ENCODE measurements at places on chromosomes 6 and 20. TPM values are rescaled to one million over a fixed set of nuclear protein-coding genes. Genes with fewer than 3 reads are reported as not detected.

GRCh38 chr6:17280138-17280537, 1.0 kb upstream of the RBM24 start:
- DNase-seq: no peak

DNA sequence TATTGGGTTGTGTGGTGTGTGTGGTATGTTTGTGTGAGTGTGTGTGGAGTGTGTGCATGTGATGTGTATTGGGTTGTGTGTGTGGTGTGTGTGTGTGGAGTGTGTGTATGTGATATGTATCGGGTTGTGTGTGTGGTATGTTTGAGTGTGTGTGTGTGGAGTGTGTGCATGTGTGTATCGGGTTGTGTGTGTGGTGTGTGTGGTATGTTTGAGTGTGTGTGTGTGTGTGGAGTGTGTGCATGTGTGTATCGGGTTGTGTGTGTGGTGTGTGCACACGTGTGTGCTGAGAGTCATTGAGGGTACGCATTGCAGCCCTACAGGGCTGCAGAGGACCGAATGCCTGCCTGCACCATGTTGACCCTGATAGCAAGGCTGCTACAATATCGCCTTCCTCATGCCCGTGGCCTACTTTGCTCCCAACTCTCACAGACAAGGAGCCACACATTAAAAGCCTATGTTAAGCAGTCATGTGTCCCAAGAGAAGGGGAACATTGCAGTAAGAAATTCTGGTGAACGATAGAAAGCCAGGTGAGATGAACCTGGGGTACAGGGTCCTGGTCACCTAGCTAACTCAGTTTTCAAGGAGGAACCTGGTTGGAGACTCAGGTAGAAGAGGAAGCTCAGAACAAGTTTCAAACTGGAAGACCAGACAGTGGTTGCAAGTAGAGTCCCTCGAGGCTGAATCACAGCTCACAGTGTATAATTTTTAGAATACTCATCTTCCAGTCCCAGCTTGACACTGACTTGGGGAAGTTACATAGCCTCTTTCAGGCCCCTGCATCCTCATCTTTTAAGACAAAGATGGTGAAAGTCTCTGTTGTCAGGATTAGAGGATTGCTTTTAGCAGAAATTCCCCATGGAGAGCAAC, 45.7 kb upstream of the TMEM170B start:
- DNase-seq: no peak

GRCh38 chr6:74979065-74979766, 226.6 kb downstream of the COL12A1 start:
- no peak for DNase-seq

DNA sequence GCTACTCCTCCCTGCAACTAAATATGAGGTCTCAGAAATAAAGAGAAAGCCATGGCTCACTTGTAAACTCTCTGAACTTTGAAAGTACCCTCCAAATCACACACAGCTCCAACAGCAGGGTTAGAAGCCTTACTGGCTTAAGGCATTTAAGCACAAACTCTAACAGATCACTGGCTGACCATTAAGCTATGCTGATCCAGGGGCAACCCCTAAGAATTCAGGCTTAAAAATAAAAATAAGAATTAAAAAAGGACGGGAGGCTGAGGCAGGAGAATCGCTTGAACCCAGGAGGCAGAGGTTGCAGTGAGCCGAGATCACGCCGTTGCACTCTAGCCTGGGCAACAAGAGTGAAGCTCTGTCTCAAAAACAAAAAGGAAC, 21.8 kb downstream of the HLA-E start:
- no peak for DNase-seq

GRCh38 chr6:49457771-49458170, 5.3 kb downstream of the MMUT start:
- DNase-seq: peak; percentile 0

DNA sequence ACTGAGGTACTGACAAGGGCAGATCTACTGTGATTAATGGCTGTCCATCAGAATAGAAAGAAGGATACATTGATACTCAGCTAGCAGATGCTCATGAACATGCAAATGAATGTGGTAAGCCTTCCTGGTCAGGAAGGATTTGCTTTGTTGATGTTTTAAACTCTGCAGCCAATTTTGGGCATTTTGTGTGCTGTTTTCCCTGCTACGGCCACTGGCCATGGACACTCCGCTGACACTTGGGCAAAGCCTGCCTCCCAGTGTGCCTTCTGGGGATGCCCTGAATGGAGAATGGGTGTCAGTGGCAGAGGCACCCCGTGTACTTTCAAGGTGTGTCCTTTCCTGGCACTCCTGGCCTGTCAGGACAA, 113.1 kb downstream of the SOBP start:
- DNase-seq: no peak

- DNase-seq: no peak
Measured at GRCh38 chr6:134564705-134565104, 246.8 kb upstream of the SGK1 start.

GRCh38 chr6:64580346-64580745, 944.7 kb downstream of the PHF3 start:
- peak; percentile 40 for DNase-seq

- DNase-seq: no peak
Measured at GRCh38 chr20:49853640-49854039, 41.0 kb downstream of the SLC9A8 start.

DNA sequence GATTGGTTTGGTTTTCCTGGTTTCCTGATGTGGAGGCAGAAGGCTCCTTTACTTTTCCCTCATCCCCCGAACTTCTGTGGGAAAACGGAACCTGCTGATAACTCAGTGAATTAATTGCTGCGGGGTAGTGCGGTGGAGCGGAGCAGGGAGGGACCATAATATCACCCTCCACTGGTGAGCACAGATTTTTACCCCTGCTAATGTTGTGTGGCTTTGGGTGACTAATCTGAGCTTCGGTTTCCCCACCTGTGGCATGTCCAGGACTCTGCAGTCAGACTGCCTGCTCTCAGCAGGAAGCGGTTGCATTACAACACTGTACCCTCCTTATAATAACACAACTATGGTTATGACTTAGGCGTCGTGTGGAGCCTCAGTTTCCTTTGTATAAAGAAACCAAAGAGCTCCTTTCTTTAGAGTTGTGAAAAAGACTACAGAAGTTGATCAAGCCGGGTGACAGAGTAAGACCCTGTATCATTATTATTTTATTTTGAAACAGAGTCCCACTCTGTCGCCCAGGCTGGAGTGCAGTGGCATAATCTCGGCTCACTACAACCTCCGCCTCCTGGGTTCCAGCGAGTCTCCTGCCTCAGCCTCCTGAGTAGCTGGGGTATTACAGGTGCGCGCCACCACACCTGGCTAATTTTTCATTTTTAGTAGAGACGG, 2.2 kb upstream of the ID1 start:
- peak; percentile 70 for DNase-seq

GRCh38 chr20:19504251-19504650, 253.8 kb upstream of the RIN2 start:
- no peak for DNase-seq

DNA sequence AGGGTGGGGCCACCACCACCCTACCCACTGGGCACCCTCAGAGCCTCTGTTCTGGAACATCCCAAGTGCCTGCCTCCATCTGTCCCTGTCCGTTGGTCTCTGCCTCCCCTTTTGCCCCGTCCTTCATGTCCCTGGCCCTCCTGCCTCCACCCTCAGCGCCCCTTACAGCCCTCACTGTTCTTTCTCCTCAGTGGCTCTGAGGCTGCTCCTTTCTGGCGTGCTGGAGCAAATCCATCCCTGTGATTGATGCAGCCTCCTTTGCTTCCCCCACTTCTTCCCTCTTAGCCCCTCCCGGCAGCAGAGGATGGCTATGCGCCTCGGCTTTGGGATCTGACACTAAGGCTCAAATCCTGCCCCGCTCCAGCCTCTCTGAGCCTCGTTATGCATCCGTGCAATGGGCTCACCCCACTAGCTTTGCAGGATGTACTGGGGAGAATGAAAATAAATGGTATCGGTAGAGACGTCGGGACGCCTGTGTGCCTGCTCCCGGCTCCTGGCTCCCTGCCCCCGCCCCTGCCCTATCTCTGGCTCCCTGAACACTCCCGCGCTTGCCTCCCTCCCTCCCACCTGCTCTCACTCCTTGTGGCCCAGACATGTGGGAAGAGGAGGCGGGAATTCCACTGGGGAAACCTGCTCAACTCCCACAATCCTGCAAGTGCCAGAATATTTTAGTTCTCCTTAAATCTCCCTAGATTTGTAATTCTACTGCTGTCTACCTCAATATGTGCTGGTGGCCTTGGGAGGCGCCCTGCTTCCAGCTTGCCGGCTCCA, 13.1 kb downstream of the VSTM2L start:
- peak; percentile 30 for DNase-seq

GRCh38 chr6:90214461-90214860, 82.2 kb downstream of the BACH2 start:
- DNase-seq: no peak

DNA sequence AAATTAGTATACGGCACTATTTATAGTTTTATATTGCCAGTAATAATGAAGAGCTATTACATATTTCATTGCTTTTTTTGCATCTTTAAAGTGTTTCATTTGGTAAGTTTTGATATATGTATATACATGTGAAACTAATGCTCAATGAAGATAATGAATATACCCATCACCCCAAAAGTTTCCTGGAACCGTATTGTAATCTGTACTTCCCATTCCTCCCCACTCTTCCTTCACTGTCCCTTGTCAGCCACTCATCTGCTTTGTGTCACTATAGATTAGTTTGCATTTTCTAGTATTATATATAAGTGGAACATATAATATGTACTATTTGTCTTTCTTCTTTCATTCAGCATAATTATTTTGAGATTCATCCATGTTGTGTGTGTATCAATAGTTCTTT, 10.3 kb upstream of the TBC1D32 start:
- no peak for DNase-seq

DNA sequence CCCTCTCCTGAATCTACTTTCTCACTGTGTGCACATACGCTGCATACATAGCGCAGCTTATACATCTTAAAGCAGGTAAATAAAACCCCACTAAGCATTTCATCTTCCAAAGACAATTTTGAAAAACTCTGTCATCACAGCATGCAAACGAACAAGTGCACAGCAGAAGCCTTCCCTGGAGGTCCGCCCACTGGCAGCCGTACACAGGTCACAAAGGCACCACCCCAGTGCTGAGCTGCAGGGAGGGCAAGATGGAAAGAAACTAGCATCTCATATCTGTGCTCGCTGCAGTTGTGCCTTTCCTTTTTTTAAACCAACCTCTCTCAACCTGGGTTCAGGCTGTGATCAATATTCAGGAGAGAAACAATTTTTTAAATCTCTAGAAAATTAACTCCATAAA, 73.3 kb downstream of the HUS1B start:
- DNase-seq: peak; percentile 31

The WFDC10B gene
- not detected for total RNA-seq

The FOXP4 gene
- 24.5 TPM for total RNA-seq

- no peak for DNase-seq
Measured at GRCh38 chr6:154140743-154141142, 101.7 kb downstream of the OPRM1 start.

DNA sequence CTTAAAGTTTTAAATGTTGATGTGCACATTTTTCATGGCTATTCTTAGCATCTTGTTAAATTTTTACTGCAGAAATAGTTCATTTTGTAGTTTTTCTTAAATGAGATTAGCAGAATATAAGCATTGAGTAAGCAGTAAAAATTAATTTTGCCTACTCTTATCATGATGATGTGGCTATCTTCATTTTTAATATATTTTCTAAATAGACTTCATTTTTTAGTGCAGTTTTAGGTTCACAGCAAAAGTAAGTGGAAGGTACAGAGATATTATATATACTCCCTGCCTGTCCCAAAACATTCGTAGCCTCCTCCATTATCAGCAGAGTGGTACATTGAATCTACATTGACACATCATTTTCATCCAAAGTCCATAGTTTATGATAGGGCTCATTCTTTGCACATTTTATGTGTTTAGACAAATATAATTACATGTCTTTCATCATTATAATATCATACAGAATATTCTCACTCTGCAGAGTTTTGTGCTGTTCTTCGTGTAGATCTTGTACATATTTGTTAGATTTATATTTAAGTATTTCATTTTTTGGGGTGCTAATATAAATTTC, 13.7 kb downstream of the STXBP5 start:
- no peak for DNase-seq

- DNase-seq: no peak
Measured at GRCh38 chr6:48139818-48140614, 29.0 kb upstream of the PTCHD4 start.

The NELFCD gene
- 69.4 TPM for total RNA-seq

DNA sequence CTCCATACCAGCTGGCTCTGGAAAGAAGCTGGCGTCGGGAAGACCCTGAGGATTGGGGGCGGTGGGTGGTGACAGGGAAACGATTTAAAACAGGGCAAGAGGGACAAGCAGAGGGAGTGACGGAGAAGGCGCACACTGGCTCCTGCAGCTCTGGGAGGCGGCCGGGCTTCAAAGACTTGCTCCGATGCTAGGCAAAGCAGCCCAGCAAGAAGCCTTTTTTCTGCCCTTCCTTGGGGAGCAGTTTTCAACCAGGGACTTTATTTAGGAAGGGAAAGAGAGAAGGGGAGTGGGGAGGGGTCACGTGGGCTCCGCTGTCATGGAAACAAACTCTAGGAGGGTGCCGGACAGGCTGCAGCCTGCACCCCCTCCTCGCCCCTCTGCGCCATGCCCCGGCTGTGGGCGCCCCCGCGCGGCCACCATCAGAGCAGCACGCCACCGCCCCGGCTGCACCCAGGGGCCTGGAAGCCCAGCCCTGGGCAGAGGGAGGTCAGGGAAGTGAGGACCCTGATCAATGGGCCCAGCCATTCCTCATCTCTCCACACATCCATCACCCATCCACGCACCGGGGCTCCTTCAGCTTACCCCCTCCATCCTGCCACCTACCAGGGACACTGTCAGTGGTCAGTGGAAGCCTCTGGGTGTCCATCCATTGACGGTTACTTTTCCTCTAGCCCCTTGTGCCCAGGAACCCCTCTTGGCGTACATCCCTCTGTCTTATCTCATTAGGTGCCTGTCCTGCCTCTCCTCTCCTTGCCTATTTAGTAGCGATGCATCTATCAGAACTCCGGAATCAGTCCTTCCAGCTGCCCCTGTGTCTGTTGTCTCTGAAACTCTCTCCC, 66.6 kb upstream of the CCDC167 start:
- DNase-seq: peak; percentile 49

The CABLES2 gene
- 17.9 TPM for total RNA-seq

The TREM1 gene
- not detected for total RNA-seq

DNA sequence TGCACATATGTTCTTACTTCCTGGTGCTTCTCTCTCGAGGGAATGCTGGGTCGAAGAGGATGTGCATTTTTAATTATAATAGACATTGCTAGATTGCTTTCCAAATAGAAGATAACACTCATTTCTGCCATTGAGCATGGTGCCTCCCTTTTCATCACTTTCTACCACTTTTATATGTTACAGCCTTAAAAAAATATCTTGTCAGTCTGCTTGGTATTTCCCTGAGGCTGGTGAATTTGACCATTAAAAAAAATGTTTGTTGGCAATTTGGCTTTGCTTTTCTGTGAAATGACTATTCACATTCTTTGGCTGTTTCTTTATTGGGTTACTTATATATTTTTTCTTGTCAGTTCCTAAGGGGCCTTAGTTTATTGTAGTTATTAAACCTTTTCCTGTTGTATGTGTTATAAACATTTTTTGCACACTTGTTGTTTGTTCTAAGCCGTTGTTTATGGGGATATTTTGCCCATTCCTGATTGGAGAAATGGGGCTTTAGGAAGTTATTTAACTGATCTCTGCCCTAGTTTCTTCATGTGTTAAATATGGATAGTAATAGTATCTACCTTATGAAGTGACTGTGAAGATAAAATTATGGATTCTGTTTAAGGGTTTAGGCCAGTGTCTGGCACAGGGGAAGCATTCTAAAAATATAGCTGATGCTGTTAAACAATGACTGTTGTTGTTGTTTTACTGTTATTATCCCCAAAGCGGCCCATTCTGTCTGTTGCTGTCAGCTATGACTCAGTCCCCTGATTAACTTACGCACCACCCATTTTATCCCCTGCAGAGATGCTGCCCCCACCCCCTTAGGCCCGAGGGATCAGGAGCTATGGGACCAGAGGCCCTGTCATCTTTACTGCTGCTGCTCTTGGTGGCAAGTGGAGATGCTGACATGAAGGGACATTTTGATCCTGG, 3.8 kb downstream of the DDR1 start:
- DNase-seq: peak; percentile 61
